ENCODE measurements at places on chromosomes 6 and 20.

DNA sequence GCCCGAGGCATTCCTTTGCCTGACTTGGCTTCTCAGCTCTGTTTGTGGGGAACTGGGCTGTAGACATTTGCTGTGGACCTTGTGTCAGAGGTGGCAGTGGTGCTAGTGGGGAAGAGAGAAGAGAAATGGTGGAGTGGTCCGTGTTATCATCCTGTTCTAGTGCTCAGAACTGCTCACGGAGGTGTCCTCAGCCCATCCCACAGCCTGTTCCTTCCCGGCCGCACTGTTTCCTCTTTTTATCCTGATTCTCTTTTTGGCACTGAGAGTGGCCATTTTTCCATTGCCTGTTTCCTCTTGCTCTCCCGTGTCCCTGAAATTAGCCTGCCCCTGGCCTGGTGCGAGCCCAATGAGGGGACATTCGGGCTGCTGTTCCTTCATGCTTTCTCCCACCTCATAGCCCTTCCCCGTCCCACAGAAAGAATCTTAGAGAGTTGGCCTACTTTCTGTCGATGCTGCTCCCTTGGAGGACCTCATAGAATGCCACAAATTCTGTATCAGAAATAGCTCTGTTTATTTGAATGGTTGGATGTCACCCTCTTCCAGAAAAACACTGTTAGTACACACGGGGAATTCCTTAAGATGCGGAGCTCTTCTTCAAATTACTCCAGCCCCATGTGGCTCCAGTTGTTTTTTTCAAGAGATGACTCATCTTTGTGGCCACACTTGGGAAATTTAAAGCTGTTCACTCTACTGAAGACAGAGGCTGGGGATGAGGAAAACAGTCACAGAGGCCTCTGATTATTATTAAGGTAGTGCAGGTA, 26.1 kb downstream of the FARS2 start:
- DNase-seq, result no peak

- no peak for DNase-seq
Measured at GRCh38 chr6:112984899-112985298, 637.8 kb downstream of the RFPL4B start.

- no peak for DNase-seq
Measured at GRCh38 chr20:17797161-17797560, 97.4 kb downstream of the BANF2 start.

GRCh38 chr20:31781945-31782344, 37.2 kb upstream of the MYLK2 start:
- no peak for DNase-seq

DNA sequence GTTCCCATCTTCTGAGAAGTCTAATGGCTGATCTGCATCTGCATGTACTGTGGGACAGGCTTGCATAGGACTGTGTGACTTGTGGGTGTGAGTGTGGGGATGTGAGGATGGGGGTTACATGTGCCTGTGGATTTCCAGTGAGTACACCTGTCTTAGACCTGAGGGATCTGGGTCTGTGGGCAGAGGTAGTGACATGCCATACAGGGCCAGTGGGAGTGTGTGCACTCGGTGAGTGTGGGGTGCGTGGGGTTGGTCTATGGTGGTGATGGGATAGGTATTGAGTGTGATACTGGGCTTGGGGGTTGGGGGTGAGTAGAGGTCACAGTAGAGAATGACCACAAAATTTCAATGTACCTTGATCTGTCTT, 41.7 kb downstream of the VEGFA start:
- DNase-seq, result no peak

DNA sequence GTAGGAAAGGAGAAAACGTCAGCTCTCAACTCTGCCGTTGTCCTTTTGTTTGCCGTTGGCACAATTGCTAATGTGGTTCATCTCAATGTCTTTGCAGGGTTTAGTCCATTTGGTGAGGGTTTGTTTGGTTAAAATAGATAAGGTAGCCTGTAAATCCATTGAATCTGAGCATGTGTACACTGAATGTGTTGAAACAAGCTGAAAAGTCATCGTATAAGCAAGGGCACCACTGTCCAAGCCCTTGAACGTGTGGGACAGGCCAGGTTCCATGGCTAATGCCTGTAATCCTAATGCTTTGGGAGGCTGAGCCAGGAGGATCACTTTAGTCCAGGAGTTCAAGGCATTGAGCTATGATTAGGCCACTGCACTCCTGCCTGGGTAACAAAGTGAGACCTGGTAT, 224.7 kb upstream of the PLCB4 start:
- no peak for DNase-seq

DNA sequence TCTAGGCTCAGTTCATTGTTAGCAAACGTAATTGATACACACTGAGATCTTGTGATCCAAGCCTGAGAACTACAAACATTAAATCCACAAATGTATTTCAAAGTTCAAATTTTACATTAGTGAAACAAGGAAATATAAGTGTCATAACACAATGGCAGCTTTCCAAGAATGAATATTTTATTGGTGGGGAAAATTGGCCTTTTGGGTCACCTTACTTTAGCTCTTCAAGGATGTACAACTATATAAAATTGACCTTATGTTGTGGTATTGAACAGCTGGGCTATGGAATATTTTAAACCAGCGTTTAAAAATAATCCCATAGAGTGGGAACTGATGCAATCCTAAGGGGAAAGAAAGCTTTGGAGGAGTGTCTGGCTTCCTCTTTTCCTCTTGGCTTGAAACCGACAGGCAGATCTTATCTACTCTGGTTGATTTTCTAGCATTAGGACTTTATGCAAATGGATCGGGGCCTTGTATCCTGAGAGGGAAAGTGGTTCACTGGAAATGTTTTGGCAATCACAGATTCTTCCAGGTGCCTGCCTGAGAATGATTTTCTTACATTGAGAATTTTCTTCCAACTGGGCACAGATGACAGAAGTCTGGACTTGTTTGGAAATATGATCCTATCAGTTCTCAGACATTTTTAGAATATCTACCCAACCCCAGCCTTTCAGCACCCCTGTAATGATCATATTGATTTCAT, 184.8 kb upstream of the ECI2 start:
- no peak for DNase-seq

- DNase-seq, result no peak
Measured at GRCh38 chr6:149852881-149853280, 11.3 kb downstream of the LRP11 start.

DNA sequence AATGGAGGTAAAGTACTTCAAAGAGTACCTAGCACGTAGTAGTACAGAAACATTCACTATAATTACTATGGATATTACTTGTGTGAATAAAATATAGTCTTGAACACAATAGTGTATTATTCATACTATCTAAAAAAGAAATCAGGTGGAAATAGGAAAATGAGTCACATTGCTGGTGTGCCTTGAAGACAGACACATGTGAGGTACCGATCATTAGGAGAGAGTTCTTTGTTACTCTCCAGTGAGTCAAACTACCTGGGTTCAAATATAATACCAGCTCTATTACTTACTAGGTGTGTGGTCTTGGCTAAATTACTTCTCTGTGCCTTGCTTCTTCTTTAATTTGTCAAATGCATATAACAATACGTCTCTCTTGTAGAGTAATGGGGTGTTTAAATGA, 50.8 kb upstream of the BEND6 start:
- no peak for DNase-seq

GRCh38 chr20:43442282-43442880, 15.3 kb upstream of the SRSF6 start:
- no peak for DNase-seq

- no peak for DNase-seq
Measured at GRCh38 chr6:110537208-110538123, 61.1 kb upstream of the SLC22A16 start.

GRCh38 chr6:150418827-150419594, 50.2 kb downstream of the IYD start:
- DNase-seq, result peak; percentile 46

DNA sequence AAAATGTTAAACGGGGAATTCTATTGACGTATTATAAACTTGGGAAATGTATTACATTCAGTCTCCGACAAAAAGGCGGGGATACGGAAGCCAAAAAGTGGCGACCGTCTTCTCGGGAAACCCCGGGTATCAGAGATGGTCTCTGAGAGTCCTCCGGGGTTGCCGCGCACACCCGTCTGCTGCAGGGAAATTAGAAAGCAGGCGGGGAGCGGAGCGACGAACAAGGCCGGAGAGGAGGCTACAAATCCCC, 1.5 kb downstream of the SALL4 start:
- no peak for DNase-seq

GRCh38 chr6:77368660-77369313, 94.5 kb downstream of the HTR1B start:
- DNase-seq, result no peak

DNA sequence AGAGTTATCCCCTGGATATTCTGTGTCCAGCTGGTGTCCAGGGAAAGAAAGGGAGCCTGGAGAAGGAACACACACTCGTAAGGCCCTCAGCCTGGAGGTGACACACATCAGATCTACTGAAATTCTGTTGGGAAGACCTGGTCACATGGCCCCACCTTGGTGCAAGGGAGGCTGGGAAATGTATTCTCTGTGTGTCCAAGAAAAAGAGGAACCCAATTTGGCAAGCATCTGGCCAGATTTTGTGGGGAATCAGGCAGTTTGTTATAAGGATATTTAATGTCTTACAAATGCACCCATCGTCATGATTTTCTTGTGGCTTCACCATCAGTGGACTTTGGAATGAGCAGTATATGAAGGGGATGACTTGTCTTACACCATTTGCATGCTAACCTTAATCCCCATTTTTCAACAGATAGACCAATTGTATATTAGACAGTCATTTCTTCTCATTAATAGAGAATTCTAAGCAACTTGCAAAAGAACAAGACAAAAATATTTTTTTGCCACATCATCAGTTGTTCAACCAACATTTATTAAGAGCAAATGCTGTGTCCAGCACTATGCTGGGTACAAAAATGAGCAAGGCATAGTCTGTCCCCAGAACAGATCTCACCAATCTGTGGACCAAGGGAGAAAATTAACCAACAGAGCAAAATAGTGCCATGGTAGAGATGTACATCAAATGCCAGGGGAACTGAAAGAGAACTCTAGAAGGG, 59.7 kb downstream of the ISM1 start:
- no peak for DNase-seq

- DNase-seq, result no peak
Measured at GRCh38 chr6:157304899-157305663, 18.2 kb downstream of the TMEM242 start.

GRCh38 chr6:51855310-51856082, 231.9 kb downstream of the PKHD1 start:
- DNase-seq, result no peak

- no peak for DNase-seq
Measured at GRCh38 chr6:42179945-42180313, 6.8 kb downstream of the GUCA1A start.

GRCh38 chr6:149545258-149545753, 537 bp downstream of the PPIL4 start:
- DNase-seq, result peak; percentile 68

- no peak for DNase-seq
Measured at GRCh38 chr6:138201836-138202235, 16.5 kb downstream of the PBOV1 start.

GRCh38 chr6:47234266-47234933, 75.3 kb downstream of the TNFRSF21 start:
- DNase-seq, result no peak

DNA sequence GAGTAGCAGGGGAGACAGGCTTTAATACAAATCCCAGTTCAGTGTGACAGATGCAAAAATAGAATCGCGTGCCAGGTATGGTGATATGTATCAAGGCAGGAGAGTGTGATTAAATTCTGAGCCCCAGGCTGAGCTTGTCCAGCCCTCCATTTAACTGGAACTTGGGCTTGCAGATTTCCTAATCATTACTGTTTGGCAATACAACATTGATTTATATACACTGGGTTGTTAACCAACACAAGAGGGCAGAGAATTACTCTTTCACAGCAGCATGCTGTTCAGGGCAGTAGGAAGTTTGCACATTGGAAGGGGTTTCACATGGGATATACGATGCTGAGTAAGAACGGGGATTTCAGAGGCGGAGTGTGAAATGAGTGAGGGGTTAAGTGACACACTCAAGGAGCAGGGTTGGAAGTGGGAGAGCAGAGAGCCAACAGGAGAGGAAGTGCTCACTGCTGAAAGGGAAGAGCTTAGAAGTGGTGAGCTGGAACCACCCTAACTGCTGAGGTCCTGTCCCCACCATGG, 70.8 kb upstream of the ATXN1 start:
- no peak for DNase-seq

GRCh38 chr6:84927551-84927950, 163.2 kb upstream of the TBX18 start:
- DNase-seq, result no peak

DNA sequence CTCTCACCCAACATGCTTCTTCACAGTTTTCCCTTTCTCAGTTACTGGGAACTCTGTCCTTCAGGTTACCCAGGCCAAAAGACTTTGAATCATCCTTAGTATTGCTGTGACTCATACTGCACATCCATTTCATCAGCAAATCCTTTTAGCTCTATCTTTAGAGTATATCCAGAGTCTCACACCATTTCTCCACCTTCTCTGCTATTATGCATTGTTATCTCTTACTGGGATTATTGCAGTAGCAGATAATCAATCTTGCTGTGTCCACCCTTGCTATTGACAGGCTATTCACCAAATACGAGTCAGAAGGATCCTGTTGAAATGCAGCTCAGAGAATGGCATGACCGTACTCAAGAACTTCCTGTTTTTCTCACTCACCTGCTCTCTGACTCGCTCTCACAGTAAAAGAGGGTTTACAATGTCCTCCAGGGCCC, 57.3 kb downstream of the BCKDHB start:
- no peak for DNase-seq

- no peak for DNase-seq
Measured at GRCh38 chr20:51104960-51105920, 82.3 kb upstream of the KCNG1 start.

GRCh38 chr6:169942173-169942572, 190.8 kb downstream of the ERMARD start:
- no peak for DNase-seq

- DNase-seq, result no peak
Measured at GRCh38 chr20:1661542-1662299, 4.1 kb upstream of the SIRPG start.

- DNase-seq, result no peak
Measured at GRCh38 chr20:44692932-44693480, 22.2 kb upstream of the CCN5 start.

DNA sequence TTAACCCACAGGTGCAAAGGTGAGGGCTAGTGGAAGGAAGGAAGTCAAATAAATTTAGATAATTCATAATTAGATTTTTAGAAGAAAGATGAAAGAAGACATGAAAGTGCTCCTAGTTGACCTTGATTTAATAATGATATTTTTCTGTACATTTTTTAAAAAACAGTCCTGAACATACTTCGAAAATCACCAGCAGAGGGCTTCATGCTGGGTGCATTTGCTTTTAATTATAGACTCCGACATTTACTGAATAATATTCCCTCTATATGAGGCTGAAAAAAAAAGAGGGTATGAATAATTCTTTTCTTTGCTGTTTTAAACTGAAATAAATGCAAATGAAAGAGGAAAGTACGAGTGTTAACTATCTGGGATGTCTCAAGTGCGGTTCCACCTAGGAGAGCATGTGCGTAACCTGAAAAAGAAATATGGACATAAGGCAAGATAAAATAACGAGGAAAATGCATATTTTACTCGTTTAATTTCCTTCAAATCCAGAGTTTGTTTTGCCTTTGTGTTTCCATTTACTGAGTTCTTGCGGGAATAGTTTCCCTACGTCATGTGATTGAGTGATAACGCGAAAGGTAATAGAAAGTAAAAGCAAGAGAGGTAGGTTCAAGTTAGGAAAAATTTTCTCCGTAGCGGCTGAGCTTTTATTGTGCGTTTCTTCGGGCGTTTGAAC, 3.1 kb upstream of the TFAP2B start:
- DNase-seq, result no peak

- no peak for DNase-seq
Measured at GRCh38 chr6:16196260-16196983, 42.0 kb upstream of the GMPR start.

- no peak for DNase-seq
Measured at GRCh38 chr6:72461144-72461543, 160.7 kb upstream of the KCNQ5 start.

Measured in activated CD4-positive, alpha-beta T cell treated with anti-CD3 and anti-CD28 coated beads, Interleukin-2, amount 50 U/mL, for 1 hour (primary cell).